ENCODE measurements at places on chromosomes 11 and 22.

DNA sequence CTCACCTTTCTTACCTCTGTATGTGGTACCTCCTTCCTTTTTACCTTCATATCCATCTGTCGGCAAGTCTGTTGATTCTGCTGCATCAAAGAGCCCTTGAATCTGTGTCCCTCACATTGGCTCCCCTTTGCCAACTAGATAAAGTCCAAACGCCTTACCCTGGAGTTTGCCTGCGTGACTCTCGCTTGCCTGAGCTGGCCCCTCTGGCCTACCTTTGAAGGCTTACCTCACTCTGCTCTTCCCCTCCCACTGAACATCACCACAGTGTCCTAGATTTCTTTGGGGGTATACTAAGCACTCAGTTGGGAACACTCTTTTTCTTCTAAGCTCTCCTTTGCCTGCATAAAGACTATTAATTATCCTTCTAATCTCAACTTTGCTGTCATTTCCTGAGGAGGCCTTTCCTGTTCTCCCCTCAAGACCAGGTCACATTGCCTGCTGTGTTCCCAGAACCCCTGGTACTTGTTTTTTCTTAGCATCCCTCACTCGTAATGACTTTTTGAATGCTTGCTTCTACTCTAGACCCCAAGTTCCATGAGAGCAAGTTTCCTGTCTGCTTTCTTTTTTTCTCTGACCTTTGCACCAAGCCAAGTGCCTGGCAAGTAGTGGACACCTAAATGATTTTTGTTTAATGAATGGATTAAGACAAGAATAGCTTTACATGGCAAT is 67.8 kb upstream of the ADORA2A start:
- DNase-seq = peak; percentile 1

GRCh38 chr11:48087974-48088681 is 107.8 kb downstream of the PTPRJ start:
- peak; percentile 52 for DNase-seq

GRCh38 chr22:26751217-26751616 is 93.8 kb downstream of the MIAT start:
- DNase-seq = no peak

- DNase-seq = no peak
Measured at GRCh38 chr11:23551706-23552105, 691.4 kb upstream of the CCDC179 start.

GRCh38 chr11:103257360-103257759 is 148.1 kb downstream of the DYNC2H1 start:
- DNase-seq = no peak

GRCh38 chr22:19438298-19438697 is 6.0 kb downstream of the MRPL40 start:
- no peak for DNase-seq

- DNase-seq = no peak
Measured at GRCh38 chr22:22753526-22754267, 109.3 kb downstream of the GGTLC2 start.

DNA sequence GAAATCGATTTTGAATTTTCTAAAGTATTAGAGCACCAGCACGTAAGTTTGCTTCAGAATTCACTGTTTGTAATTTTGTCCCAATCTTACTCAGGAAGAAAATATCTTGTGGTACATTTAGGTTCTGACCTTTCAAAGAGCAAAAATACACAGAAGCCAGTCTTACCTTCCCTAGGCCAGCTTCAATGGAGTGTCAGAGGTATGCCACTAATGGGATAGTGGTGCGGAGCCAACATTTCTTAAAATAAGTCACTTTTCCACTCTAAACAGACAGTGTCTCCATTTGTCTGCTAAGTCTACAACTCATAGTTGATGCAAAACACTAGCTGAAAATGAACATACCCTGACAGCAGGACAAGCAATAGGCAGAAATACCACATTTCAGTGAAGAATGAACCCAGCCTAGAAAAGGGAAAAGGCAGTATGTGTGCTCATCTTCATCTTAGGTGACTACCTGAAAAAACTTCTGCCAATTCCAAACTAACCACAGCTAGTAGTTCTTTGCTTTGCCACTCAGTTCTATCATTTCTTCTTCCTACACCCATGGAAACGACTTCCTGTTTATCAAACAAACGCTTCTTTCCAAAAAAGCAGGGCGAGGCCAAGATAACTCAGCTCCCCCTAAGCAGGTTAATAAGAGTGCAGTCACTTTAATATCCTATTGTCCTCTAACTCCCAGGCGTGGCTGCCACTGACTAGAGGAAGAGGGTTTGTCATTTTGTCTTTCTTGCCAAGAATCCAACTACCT is 94.0 kb upstream of the APOA1 start:
- no peak for DNase-seq

- no peak for DNase-seq
Measured at GRCh38 chr11:76889411-76889975, 28.8 kb downstream of the ACER3 start.

DNA sequence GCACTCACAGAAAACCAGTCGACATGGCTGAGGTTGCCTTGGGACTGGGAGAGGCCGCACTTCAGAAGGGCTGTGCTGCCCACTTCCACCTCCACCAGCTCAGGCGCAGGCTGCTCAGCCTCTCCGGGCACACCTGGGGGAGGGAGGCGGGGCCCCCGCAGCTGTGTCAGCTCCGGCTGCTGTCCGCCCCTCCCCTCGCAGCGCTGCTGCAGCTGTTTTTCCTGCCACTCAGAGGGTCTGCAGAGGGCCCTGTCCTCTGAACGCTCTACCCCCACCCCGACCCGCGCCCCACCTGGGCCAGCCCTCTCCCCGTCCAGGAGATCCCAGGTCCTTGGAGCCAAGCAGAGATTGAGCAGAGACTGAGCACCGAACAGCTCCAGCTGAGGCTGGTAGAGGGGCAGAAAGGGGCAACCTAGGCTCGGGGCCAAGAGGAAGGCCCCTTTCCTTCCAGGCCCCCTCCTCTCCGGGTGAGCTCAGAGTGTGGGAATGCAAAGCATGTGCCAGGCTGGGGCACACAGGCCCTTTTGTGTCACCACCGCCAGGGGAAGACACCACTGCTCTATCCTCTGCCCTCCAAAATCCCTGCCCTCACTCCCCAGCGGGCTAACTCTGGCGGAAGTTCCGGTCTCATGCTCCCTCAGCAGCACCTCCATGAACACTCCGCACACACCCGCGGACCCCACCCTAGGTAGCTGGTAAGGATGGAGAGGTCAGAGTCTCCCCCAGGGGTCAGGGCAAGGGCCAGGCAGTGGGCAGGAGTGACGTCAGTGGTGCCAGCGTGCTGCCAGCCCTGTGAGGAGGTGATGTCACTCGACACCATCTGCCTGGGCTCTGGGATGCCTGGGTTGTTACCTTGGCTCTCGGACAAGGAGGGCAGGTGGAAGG is 1.6 kb downstream of the MCAM start:
- no peak for DNase-seq

DNA sequence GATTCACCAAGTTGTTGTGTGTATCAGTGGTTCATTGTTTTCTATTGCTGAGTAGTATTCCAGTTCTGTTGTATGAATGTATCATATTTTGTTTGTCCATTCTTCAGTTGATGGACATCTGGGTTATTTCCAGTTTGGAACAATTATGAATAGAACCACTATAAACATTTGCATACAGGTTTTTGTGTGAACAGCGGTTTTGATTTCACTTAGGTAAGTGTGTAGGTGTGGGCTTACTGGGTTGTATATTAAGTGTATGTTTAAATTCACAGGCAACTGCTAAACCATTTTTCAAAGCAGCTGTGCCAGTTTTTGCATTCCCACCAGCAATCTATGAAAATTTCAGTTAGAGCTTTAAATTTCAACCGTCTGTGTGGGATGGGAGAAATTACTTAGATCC is 217.8 kb downstream of the NELL1 start:
- no peak for DNase-seq

DNA sequence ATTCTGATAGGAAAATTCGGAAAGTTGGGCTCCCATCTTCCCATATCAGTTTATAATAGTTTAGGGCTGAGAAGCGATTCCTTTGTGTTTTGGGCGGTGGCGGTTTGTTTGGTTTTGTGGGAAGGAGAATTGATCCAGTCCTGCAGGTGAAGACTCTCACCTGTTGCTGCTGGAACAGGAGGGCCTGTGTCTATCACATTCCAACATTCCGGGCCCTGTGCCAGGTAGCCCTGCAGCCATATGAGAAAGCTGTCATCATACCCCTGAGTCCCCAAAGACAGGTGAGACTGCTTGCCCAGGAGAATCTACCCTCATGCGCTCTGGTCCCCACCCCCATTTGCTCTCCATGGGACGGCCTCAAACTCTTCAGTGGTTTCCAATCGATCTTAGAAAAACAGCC is 62.1 kb downstream of the TRAF6 start:
- no peak for DNase-seq

- no peak for DNase-seq
Measured at GRCh38 chr22:31584804-31585160, 77.2 kb downstream of the PISD start.

- no peak for DNase-seq
Measured at GRCh38 chr22:43446037-43446803, 34.4 kb downstream of the MPPED1 start.

DNA sequence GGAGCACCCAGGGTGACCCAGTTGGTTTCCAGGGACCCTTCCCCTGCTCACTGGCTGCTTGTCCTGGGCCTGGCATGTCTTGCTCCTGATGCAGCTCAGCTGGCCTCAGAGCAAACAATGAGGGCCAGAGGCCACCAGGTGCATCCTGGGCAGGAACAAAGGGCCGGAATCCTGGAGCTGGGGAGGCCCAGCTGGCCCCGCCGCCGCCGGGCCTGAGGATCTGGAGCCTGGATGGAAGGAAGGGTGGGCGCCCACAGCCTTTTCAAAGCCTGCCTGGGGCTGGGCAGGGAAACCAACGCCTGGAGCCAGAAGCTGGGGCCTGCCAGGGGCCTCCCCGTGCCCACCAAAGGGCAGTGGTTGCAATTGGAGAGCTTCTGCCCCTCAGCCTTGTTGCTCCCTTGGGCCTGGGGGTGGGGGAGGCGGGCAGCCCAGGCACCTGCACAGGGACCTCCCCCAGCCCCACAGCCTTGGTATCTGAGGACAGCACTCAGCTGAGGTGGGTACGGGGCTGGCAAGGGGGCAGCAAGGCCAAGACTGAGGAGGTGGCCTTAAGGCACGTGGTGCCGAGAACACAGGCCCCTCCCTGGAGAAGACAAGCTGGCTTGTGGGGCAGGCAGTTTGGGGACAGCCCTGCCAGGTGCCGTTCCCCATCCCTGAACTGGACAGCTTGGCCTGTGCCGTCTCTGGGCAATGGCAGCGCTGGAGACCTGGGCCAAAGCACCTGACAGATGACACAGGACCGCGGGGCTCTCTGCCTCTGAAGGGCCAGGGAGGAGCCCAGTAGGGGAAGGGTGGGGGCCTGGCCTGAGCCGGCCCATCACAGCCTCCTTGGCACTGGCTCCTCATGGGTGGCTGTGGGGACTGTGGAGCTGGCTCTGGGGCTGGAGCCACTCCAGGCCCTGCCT is 7.1 kb upstream of the ADORA2A start:
- DNase-seq = no peak

DNA sequence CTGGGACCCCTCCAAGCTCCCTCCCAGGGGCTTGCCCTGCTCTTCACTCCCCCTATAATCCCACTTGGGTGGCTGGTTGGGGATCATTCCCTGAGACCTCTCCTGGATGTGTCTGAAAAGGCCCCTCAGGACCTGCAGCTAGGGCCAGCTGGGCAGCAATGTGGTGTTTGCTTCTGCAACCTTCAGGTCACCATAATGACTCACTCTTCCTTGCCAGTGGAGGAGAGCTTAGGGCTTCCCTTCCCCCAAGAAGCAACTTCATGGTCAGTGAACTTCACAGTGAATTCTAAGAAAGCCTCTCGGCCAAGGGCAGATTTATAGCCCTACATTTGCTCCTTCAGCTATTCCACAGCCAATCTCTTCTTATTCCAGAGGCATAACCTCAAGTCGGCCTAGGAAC is 45.1 kb upstream of the TSPAN18 start:
- no peak for DNase-seq

- DNase-seq = no peak
Measured at GRCh38 chr11:122095681-122096262, 20.2 kb downstream of the BLID start.

DNA sequence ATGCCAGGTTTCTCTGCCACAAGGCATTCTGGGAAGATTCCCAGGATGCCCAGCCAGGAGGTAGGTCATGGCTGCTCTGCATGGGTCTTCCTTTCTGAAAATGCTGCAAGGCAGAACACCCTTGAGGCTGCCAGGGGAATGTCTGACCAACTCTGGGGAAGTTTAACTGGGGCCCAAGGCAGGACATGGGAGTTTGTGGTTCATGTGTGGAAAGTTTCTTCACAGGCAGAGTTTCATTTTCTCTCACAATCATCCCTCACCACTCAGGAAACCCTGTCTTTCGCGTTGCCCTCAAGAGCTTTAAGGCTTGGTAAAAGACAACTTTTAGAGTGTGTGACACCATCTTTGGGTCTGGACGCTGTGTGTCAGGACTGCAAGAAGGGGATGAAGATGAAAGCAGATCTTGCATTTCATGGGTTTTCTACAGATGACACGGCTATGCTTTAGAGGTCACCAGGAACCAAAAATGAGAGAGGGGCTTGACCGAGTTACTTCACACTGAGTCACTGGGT is 133.5 kb downstream of the CD44 start:
- no peak for DNase-seq

DNA sequence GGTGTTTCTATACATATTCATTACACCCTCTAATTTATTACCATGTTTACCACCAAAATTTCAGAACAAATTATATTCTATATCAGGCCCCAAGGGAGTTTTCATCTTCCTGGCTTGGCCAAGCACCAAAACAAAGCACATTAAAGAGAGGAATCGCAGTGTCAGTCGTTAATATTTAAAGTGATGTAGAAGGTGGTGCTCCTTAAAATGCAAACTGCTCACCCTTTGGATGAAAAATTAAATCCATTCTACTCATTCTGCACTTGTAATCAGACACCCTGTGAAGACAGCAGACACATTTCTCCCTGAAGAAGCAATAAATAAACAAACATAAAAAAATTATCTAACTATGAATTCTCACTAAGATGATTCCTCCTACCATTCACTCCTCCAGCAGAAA is 113.4 kb downstream of the LRRC4C start:
- no peak for DNase-seq

GRCh38 chr11:78773077-78773476 is 198.4 kb upstream of the NARS2 start:
- no peak for DNase-seq

GRCh38 chr11:80584661-80585060 is 1143.8 kb upstream of the TENM4 start:
- no peak for DNase-seq

DNA sequence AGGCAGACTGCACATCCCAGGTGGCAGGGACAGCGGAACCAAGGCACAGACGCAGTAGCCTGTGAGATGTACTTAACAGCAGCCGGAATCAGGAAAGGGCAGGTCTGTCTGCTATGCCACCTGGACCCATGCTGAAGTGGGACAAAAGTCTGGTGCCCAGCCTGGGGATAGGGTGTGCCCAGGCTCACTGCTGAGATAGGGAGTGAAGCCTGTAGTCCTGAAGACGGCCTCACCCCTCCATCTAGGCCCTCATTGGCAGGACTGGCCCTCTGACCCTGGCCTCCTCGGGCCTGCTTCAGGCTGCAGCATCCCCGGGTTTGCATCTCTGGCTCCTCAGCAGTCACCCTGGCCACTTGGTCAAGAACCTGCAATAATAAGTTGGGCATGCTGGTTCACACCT is 32.4 kb upstream of the TSKU start:
- no peak for DNase-seq

Data from right renal cortex interstitium (tissue), 3 donors.